Left kidney (tissue), 8 donors: ENCODE measurements at places on chromosomes 2 and 18. TPM values are rescaled to one million over a fixed set of nuclear protein-coding genes. Genes with fewer than 3 reads are reported as not detected.

- DNase-seq = no peak
Observed at GRCh38 chr2:71451705-71452104, 1.7 kb upstream of the DYSF start.

GRCh38 chr2:8837795-8838140 lies 355 bp upstream of the KIDINS220 start:
- DNase-seq = no peak

DNA sequence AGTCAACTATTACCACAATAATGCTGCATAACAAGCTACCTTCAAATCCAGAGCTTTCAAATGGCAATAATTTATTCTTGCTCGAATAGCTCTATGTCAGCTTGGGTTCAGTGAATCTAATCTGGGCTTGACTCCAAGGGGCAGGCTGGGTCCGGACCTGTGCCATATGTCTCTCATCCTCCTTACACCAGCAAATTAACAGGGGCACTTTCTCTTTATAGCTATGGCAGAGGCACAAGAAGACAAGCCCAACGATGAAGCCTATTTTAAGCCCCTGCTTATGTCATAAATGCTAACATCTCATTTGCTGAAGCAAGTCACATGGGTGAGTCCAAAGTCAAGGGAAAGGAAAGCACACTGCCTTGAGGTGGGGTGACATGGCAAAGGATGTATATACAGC lies 13.3 kb upstream of the ZNF521 start:
- no peak for DNase-seq

GRCh38 chr2:18975506-18976167 lies 382.8 kb downstream of the OSR1 start:
- no peak for DNase-seq

CCDC74B gene
- polyA plus RNA-seq = 14.4 TPM

KYNU gene
- polyA plus RNA-seq = 5.3 TPM

DNA sequence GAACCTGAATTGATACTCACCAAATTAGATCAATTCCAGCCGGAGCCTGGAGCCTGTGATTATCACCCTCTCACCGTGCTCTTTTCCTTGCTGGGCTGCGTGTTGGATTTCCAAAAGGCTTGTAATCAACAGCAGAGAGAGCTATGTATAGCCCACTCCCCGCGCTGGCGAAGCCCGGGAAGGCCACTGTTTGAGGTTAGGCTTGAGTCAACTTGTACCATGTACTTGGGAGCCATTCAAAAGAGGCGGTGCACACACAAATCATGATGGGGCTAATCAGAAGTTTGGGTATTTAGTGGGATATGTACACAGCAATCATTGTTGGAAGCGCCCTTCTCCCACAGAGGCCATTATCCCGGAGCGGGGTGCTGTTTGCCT lies 151.6 kb downstream of the GLI2 start:
- no peak for DNase-seq

KCNJ13 gene
- polyA plus RNA-seq = 3.3 TPM

GRCh38 chr2:32699151-32699550 lies 71.3 kb downstream of the TTC27 start:
- DNase-seq = no peak

DNA sequence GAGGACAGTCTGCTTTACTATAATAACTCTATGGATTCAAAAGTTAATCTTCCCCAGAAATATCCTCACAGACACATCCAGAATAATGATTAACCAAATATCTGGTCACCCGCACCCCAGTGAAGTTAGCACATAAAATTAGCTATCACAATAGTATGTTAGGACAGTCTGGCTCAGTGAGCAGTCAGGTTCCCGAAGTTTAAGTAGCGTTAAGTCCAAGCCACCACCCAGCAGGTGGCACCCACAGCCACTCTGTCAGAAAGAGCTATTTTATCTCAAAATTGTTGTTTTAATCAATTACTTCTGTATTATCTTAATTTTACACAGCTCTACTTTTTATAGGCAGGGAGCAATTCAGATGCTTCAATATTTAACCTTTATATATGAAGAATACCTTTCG lies 537.5 kb downstream of the MBD2 start:
- no peak for DNase-seq

DNA sequence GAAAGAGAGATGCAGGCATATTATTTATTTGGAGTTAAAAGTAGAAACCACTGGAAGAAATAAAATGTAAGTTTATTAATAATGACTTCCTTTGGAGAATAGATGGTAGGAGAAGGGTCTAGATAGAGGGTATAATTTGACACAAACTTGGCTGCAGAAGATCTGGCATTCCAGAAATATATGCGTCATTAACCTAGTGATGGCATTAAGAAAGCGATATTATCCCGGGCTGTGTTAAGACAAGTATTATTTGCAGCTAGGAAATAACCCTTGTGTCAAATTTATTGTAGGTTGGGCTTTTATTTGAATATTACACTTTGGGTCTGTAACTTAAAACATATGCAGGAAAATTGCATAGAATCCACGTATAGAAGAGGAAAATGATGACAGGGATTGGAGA lies 389.5 kb downstream of the MTX2 start:
- DNase-seq = no peak

DNA sequence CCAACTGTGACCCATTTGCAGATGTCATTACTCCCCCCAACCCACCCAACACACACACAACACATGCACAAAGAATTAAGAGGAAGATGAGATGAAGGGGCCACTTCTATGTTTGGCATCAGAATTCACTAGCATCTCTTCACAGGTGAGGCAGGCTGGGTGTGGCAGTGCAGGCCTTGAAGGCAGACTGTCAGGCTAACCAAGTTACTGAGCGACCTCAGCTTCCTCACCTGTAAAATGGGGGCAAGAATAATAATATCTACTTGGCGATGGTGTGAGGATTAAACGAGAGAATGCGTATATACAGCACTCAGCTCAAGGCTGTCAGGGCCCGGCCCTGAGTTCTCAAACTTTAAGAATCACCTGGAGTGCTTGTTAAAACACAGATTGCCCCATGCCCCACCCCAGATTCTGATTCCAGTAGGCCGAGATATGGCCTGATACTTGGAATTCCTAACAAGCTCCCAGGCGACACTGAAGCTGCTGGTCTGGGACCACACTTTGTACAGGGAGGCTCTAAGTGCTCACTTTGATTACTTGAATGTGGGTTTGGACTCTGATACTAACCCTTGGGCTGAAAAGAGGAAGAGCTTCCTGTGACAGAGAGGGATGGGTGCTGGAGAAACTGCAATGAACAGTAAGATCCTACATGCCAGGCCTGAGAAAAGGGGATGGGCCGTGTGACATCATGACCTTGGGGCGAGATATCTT lies 1.1 kb downstream of the ACTG2 start:
- DNase-seq = no peak

GRCh38 chr18:25737710-25738311 lies 352.6 kb downstream of the SS18 start:
- DNase-seq = no peak

GRCh38 chr2:39786761-39787522 lies 7.9 kb upstream of the THUMPD2 start:
- DNase-seq = no peak

DNA sequence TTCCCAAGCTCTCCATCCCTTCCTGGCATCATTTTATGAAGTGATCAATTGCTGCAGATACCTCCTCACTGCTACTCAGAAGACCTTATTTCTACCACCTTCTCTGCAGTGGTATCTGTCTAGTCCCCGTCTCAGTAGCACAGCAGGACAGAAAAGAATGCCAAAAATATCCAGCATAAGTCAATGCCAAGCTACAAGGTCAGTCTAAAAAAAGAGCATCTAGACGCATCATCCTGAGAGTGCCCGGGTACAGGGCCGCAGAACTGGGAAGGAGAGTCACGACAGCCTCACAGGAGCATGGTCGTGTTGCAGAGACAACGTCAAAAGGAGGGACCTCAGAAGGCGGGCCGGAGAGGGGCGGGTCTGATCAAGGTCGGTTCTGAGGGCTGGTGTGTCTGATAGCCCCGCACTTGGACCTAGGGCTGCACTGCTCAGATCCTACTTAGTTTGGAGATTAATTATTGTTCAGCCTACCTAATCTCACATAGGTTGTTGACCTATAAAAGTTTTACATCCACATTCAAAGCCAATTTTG lies 24.3 kb upstream of the SNTG2 start:
- no peak for DNase-seq

RESP18 gene
- polyA plus RNA-seq = not detected

- no peak for DNase-seq
Observed at GRCh38 chr2:154677401-154677800, 21.1 kb upstream of the KCNJ3 start.

FRZB gene
- 10.9 TPM for polyA plus RNA-seq

CGREF1 gene
- 5.4 TPM for polyA plus RNA-seq

GRCh38 chr18:5061785-5062184 lies 135.3 kb downstream of the AKAIN1 start:
- DNase-seq = no peak

REEP1 gene
- polyA plus RNA-seq = 3.5 TPM

ASB18 gene
- 0.15 TPM for polyA plus RNA-seq

GRCh38 chr2:29233428-29233827 lies 118.2 kb downstream of the CLIP4 start:
- DNase-seq = peak; percentile 39

DNA sequence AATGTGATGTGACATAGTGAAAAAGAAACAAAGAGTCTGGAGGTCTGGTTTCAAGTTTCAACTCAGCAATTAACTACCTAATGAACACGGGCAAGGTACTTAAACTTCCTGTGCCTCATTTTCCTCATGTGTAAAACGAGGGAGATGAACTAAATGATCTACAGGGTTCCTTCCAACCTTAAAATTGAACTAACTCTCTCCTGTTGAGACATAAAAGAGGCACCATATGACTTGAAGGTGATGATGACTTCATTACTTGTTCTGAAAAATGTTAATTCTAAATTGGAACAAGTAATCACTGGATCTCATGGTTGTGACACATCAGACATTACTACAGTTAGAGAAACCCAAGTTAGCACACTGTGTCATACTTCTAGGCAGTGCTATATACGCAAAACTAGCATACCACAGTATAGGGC lies 8.9 kb upstream of the REL start:
- no peak for DNase-seq

GRHL1 gene
- polyA plus RNA-seq = 7.2 TPM

DNA sequence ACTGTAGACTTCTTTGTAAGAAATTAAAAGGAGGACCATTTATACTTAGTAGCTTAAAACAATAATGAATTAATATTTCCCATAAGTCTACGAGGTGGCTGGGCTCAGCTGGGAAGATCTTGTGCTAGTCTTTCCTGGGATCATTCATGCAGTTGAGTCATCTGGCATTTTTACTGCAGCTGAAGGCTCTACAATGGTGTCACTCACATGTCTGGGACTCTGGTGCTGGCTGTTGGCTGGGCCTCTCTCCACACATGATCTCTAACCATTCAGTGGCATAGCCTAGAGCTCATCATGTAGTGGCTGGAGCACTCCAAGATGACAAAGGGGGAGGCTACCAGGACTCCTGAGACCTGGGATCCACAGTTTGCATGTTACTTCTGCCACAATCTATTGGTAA lies 35.5 kb downstream of the CLASP1 start:
- DNase-seq = no peak

GRCh38 chr2:48694149-48694548 lies 61.4 kb downstream of the LHCGR start:
- no peak for DNase-seq

GRCh38 chr18:31583185-31583854 lies 8.4 kb upstream of the TTR start:
- no peak for DNase-seq

DNA sequence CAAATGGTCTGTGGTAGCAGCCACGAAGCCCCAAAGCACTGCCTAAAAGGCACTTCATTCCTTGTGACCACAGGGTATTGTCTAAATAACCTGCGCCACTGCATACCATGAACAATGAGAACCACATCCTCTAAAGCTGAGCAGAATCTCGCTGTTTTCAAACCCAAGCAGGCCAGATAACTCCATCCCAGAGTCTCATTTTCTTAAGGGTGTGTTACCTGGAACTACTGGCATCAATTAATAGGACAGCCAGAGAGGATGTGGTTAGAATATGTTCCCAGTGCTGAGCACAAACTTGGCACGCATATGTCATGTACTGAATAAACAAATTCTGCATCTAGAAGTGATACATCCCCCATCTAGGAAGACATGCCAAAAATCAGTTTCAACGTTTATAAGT lies 13.0 kb downstream of the VPS4B start:
- no peak for DNase-seq

- DNase-seq = no peak
Observed at GRCh38 chr2:233080836-233081229, 20.7 kb downstream of the INPP5D start.

DNA sequence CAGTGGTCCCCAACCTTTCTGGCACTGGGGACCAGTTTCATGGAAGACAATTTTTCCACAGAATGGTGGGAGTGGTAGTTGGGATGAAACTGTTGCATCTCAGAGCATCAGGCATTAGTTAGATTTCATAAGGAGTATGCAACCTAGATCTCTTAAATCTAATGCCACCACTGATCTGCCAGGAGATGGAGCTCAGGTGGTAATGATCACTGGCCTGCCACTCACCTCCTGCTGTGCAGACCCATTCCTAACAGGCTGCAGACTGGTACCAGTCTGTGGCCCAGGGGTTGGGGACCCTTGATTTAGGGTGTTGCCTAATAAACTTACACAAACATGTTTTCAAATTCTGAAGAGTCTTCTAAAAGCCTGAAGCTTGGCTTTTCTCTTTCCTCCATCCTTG lies 261.3 kb downstream of the CDH19 start:
- DNase-seq = no peak

GRCh38 chr2:181235011-181235410 lies 222.2 kb upstream of the ITGA4 start:
- DNase-seq = no peak

GRCh38 chr18:76658627-76659026 lies 163.6 kb upstream of the ZNF516 start:
- no peak for DNase-seq

DNA sequence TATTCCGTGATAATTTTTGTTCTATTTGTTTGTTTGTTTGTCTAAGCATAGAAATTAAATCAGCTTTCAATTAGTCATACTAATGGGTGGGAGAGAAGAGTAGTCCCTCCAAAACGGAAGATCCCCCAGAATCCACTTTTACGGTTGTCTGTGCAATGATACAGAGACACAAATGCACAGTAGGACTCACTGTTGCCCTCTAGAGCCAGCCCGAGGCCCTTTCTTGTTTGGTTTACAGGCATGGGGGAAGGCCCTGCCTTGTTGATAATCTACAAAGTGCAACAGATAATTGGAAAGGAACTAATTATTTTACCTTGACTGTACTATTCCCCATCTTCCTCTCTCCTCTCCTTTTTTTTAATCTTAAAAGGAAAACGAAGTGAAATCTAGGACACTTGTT lies 121.1 kb downstream of the ACOXL start:
- no peak for DNase-seq

DNA sequence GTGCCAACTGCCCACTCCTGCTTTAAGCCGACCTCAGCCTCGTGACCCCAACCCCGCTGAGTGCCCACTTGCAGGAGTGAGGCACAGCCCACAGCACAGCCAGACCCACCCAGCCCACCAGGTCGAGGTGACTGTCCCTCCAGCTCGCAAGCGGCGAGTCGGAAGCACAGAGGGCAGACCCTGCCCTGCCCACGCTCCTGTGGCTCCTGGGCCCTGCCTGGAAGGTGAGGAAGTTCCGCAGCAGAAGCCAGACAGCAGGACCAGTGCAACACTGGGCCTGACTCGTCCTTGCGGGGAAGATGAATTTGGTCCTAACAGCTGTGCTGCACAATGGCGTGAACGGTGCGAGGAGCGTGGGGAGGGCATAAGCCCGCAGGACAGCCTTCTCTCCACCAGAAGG lies 9.9 kb downstream of the DTYMK start:
- no peak for DNase-seq

TRABD2A gene
- 0.96 TPM for polyA plus RNA-seq
